ENCODE measurements at places on chromosomes 4 and X. TPM values are rescaled to one million over a fixed set of nuclear protein-coding genes. Genes with fewer than 3 reads are reported as not detected.

Gene COX18
- polyA plus RNA-seq = 6.2 TPM

Gene FRMD7
- polyA plus RNA-seq = not detected

Gene SORBS2
- polyA plus RNA-seq = 7.2 TPM

Gene PNMA6A
- 0.20 TPM for polyA plus RNA-seq

Gene SCD5
- polyA plus RNA-seq = 0.73 TPM

Gene ZXDB
- 2.0 TPM for polyA plus RNA-seq

Gene MSANTD1
- polyA plus RNA-seq = 0.27 TPM

DNA sequence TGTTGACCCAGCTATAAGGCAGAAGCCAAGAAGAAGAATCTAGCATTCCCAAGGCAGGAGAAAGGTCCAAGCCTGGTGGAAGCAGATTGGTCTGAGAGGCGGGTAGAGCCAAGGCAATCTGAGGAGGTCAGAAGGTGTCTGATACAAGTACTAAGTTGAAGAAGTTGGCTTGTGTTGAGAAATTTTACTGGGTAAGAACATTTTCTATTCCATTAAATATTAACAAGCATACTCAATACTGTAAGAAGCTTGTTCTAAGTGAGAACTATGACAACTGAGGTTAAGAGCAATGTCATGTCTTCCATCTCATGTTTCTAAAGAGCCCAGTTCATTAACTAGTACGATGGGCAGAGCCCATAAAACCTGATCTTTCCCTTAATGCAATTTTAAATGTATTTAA is 75.0 kb downstream of the FAM13A start:
- no peak overlapping the region for H3K4me3 ChIP-seq
- DNase-seq = no peak
- no peak overlapping the region for H3K27ac ChIP-seq
- H3K36me3 ChIP-seq = no peaks in the 10 kb centered on the region
- no peaks in the 10 kb centered on the region for H3K4me1 ChIP-seq
- H3K27me3 ChIP-seq = no peaks in the 10 kb centered on the region

- peaks cover 3% of the 10 kb centered on the region for H3K27me3 ChIP-seq
- no peak overlapping the region for H3K4me3 ChIP-seq
- no peaks in the 10 kb centered on the region for H3K36me3 ChIP-seq
- no peak for DNase-seq
These were observed 5.2 kb upstream of the PDE6B start for GRCh38 chr4:620201-620600.

DNA sequence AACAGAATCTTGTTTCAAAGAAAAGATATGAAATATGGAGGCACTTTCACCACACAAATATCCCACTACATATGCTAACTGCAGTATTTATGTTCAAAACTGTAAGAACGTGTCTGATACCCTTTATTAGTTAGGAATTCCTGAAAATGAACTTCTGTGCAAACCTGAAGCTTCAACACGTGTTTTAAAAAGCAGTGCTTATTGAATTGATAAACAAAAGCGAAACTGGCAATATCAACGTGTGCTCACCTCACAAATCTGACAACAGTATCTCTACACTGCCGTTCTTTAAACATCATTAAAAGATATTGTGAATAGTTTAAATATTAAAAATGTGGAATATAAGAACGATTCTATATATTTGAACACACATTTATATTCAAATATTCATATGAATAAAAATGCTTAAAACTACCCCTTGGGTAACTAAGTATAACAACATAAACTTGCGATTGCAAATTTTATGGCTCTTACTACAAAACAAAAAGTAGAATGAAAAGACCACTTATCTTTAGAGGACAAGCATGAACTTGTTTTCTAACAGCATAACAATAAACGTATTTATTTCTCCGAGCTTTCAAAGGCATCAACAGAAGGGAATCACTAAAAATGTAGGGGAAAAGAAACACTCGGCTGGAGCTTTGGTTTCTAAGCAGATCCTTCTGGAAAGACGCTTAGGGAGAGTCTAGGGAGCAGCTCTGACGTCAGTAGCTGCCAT is at the start of gene LRP2BP:
Gene LRP2BP (minus strand): TSS at position 687 of the 718 bp plus-strand sequence. CDS start 17,738 bp downstream, outside the sequence.
- H3K36me3 ChIP-seq = no peaks in the 10 kb centered on the region
- H3K27me3 ChIP-seq = no peaks in the 10 kb centered on the region
- peaks cover 15% of the 10 kb centered on the region for H3K4me1 ChIP-seq
- H3K4me3 ChIP-seq = peak within 1 kb of the TSS; percentile 84
- DNase-seq = no peak

- peaks cover 10% of the 10 kb centered on the region for H3K4me1 ChIP-seq
- H3K27me3 ChIP-seq = no peaks in the 10 kb centered on the region
- DNase-seq = no peak
These were observed 4.0 kb downstream of the C4orf46 start for GRCh38 chr4:158667651-158668198.

DNA sequence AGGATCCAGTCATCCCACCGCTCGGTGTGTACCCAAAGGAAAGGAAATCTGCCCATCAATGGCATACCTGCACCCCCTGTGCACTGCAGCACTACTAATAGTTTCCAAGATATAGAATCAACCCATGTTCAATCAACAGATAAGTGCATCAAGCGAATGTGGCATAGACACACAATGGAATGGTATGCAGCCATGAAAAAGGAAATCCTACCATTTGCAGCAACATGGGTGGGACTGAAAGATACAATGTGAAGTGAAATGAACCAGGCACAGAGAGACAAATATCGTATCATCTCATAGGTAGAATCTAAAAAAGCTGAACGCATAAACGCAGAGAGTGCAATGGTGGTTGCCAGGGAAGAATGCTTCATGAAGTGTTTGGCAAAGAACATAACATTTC is 42.5 kb downstream of the DHRSX start:
- H3K4me3 ChIP-seq = no peak overlapping the region
- no peak for DNase-seq
- no peaks in the 10 kb centered on the region for H3K4me1 ChIP-seq

- no peak overlapping the region for H3K4me3 ChIP-seq
- H3K36me3 ChIP-seq = no peaks in the 10 kb centered on the region
These were observed 70.7 kb upstream of the TAPT1 start for GRCh38 chr4:16297003-16297402.

DNA sequence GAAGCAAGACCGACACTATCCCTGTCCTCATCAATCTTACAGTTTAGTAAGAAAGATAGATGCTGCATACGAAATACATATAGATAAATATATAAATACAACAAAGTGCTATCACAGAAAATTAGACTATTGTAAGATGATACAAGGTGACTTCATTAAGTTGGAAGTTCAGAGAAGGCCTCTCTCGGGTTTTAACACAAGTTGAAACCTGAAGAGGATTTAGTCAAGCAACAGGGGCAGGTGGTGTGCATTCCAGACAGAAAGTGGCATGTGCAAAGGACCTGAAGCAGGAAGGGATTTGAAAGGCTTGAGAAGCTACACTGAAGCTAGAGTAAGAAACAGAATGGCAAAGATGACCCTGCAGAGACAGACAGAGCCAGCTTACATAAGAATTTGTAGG is 36.5 kb downstream of the USP46 start:
- no peaks in the 10 kb centered on the region for H3K27me3 ChIP-seq
- DNase-seq = no peak
- peaks cover 11% of the 10 kb centered on the region for H3K4me1 ChIP-seq

DNA sequence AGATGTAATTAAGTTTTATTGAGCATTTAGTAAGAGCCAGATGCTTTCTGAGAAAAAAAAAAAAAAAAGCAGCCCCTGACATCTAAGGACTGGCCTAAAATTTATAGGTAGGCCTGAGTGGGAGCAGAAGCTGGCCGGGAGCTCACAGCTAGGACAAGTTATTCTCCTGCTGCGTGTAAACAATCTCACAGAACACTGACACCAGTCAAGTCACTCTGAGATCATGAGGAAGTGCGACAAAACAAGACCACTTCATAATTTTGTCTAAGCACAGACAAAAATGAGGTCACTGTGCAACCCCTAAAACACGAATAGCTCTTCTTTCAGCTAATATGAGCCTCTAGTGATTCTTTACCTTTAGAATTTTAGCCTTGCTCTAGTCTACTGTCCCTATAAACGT is 15.3 kb upstream of the NSUN7 start:
- H3K4me1 ChIP-seq = no peaks in the 10 kb centered on the region
- H3K27me3 ChIP-seq = no peaks in the 10 kb centered on the region
- no peaks in the 10 kb centered on the region for H3K36me3 ChIP-seq
- DNase-seq = no peak
- no peak overlapping the region for H3K27ac ChIP-seq
